Non-pigmented ciliary epithelial cell (primary cell): ENCODE measurements at places on chromosomes 13 and 19.

DNA sequence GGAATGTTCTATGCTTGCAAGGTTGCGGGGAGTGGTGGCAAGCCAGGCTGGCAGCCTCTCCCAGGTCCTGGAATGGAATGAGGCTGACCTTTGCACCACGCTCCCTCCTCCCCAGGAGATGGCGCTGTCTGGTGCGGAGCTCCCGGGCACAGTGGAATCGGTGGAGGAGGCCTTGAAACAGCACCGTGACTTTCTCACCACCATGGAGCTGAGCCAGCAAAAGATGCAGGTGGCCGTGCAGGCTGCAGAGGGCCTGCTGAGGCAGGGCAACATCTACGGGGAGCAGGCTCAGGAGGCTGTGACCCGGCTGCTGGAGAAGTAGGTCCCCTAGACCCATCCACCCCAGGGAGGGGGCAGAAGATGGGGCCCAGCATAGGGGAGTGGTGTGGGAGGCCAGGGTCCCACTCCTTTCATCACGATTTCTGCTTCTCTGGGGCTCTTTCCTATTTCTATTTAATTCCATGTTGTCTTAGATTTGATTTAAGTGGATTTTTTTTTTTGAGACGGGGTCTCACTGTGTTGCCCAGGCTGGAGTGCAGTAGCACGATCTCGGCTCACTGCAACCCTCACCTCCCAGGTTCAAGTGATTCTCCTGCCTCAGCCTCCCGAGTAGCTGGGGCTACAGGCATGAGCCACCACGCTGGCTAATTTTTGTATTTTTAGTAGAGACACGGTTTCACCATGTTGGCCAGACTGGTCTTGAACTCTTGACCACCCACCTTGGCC lies 53.2 kb upstream of the SHKBP1 start:
- no peak for DNase-seq

GRCh38 chr13:48424212-48424611 lies 11.3 kb upstream of the LPAR6 start:
- no peak for DNase-seq

DNA sequence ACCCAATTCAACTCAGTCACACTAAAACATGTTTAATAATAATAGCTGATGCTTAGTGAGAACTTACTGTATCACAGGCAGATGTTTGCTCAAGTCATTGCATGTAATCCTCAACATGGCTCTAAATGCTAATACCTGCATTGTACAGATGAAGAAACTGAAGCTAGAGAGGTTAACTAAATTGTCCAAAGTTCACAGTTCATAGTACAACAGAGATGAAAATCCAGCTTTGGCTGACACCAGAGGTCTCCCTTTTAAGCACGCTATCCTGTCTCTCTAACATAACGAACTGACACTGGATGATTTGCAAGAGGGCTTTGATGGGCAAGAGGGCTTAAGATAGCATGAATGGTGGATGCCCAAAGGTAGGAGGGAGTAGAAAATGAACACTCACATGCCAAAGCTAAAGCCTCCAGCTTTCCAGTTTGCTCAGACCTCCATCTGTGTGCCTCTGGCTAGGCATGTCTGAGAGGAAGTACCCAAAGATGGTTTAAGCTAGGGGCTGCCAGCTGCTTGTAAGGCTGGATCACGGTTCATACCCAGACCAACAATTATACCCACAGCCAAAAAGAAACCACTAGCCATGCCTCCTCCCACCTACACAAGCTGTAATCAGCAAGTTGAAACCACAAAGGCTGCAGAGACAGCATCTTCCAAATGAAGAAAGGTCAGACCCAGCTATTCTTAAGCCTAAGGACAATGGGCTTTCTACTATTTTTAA lies 196.9 kb upstream of the UBL3 start:
- no peak for DNase-seq

GRCh38 chr19:50778906-50779430 lies 8.7 kb downstream of the GPR32 start:
- DNase-seq: no peak

- DNase-seq: no peak
Observed at GRCh38 chr19:19335408-19336158, 15.0 kb downstream of the MAU2 start.

GRCh38 chr13:113776231-113777125 lies 17.5 kb downstream of the TMEM255B start:
- DNase-seq: no peak

GRCh38 chr19:29321116-29321515 lies 108.2 kb upstream of the UQCRFS1 start:
- no peak for DNase-seq

- DNase-seq: no peak
Observed at GRCh38 chr13:23463661-23464060, 30.2 kb upstream of the SACS start.

DNA sequence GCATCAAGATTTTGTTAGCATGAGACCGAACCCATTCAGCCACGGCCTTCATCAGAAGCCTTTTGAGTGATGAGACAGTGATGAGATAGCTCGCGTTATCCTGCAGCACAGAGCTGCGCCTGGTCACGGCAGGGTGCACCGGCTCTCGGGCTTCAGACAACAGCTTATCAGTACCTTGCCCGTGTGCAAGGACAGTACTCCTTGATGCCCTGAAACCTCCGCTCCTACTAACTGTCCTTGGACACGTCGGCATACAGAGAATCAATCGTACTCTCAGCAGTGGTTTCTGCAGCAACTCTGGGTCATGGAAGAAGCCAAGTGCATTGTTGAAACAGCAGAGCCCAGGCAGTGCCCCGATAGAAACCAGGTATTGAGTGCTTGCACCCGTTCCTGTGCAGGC lies 40.7 kb downstream of the IRS2 start:
- no peak for DNase-seq

DNA sequence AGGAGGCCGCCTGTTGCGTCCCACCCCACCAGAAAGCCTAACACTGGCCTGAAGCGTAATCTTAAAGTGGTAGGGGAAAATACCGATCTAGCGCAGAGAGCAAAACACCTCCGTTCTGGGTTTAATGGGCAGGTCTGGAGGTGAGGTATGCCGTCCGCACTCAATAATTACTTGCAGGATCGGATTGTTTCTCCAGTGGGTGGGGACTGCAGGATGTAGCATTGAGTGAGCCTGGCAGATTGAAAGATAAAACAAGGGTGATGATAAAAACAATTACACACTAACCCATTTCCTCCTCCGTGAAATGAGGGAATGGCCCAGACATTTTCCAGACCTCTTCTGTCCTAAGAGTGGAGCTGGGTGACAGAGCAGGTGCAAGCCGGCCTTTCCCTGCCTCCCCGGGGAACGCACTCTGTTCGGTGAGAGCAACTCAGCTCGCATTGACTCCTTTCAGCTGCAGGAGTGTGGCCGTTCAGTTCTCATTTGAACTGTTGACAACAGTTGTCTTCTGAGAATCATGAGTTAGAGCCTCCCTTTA lies 110.2 kb upstream of the DOCK9 start:
- DNase-seq: no peak

DNA sequence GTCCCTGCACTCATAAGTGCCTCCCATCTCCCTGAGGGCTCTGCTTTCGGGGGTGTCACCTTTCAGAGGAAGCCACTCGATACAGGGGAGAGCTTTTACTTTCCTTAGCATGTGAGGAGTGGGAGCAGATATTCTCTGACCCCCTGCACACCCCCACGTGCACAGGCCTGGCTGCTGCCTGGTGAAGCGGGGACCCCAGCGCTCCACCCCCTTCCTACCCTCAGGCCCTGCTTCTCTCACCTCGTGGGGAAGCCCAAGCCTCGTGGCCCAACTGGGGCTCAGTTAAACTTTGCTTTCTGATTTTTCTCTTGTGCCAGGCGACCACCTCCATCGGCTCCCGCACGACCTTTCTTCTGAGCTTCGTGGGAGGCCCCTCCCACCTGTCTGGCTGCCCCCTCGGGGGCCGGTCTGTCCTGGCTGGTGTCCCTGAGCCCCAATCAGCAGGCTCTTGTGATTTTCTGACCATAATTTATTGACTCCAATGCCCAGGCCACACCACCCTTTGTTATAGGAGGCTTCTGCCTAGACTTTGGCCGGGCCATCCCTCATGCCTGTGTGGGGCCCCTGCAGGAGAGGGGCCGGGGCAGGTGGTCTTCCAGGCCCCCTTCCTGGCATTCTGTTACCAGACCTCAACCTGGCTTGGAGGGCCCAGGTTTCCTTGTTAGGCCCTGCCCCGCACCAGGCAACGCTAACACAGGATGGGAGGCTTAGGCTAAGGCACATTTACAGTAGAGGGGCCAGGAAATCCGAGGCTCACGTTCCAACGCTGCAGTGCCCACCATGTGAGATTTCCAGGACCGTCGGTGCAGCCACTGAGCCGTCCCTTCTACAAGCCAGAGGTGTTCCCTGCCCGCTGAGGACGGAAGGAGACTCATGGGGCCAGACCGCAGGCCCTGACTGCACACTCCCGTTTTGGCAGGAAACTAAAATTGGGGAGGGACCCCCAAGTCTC lies 3.7 kb downstream of the TMED1 start:
- DNase-seq: no peak

DNA sequence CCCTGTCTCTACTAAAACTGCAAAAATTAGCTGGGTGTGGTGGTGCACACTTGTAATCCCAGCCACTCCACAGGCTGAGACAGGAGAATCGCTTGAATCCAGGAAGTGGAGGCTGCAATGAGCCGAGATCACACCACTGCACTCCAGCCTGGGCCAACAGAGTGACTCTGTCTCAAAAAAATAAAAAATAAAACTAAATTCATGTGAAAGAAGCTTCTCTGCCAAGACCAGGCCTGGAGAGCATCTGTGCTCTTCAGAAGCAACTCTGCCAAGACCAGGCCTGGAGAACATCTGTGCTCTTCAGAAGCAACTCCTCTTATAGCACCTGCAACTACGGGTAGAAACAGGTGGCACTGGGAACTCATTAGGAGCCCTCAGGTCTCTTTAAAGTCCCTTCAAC lies 37.7 kb downstream of the CRYL1 start:
- DNase-seq: no peak

DNA sequence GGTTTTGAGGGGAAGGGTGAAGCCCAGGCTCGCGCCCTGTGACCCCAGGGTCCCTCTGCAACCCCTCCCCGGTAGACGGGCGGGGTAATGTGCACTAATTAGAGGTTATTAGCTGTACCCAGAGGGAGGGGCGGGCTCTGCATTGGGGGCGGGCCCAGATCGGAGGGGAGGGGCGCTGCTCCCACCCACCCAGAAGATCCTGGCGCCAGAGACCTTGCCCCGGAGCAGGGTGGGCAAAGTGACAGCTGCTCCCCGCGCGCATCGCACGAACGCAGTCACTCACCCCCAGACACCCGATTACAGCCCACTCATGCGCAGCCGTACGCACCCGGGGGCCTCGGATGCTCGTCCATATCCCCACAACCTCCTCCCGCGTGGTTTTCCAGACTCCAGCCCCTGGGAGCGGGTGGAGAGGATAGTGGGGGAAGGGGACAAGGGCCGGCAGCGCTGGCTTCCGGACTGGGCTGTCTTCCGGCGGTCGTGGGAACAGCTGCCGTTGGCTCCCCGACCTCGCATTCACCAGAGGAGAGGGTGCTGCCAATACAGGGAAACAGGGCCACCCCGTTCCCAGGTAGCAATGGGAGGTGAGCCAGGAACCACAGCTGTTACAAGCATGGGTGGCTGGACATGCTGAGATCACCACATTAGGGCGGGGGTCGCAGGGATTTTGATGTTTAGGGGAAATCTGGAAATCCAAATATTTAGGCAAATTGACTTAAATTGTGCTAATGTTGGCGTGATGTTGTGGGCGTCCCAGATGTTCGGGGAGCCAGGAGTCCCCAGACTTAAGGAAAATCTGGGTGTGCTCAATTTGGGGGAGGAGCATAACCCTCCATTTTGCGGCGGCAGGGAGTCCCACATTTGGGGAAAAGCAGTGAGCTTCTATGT lies 2.9 kb upstream of the HOOK2 start:
- DNase-seq: no peak

- DNase-seq: no peak
Observed at GRCh38 chr13:32600890-32601289, 14.6 kb downstream of the PDS5B start.

DNA sequence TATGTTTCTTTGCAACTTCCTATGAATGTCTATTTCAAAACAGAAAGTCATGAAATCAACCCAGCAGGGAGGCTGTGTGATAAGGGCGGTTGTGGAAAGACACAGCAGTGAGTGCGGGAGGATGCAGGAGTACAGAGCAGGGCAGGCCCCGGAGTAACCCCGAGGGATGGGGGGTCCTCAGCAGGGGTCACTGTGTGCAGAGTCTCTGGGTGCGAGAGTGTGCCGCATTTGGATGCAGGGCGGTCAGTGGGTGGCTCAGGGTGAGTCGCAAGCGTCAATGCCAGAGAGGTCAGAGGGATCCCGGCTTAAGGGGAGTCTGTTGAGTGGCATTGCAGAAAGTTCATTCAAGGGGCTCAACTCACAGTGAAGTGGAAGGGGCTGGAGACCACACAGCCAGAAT lies 147.8 kb downstream of the STK24 start:
- DNase-seq: no peak

GRCh38 chr19:776549-776948 lies 20.7 kb upstream of the PTBP1 start:
- no peak for DNase-seq

- DNase-seq: no peak
Observed at GRCh38 chr19:28020619-28021258, 1192.2 kb downstream of the UQCRFS1 start.

GRCh38 chr13:75372517-75372916 lies 109.5 kb downstream of the TBC1D4 start:
- DNase-seq: no peak

DNA sequence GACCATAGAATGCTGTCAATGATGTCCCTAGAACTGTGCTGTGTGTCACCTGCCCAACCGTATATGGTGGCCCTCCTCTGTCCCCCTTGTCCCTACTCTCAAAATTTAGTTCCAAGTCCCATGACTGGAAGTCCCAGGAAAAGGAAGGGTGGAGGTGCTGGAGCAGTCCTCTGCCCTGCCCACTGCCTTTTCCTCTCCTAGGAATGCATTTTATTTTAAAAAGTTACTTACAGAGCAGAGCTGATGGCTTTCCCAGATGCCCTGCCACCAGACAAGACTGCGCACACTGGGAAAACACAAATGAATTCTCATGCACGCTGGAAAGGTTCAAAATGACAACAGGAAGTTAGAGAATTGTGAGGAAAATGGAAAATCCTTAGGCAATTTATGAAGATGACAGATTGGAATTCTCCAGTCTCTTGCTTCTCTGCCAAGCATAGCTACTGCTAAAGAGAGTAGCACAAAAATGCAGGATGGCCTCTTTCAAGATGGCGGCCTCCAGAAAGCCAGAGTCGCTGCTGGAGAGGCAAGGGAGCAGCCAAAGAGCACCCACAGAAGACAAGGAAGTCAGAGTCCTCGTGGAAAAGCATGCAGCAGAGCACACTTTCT lies 117.1 kb upstream of the TSC22D1 start:
- no peak for DNase-seq

DNA sequence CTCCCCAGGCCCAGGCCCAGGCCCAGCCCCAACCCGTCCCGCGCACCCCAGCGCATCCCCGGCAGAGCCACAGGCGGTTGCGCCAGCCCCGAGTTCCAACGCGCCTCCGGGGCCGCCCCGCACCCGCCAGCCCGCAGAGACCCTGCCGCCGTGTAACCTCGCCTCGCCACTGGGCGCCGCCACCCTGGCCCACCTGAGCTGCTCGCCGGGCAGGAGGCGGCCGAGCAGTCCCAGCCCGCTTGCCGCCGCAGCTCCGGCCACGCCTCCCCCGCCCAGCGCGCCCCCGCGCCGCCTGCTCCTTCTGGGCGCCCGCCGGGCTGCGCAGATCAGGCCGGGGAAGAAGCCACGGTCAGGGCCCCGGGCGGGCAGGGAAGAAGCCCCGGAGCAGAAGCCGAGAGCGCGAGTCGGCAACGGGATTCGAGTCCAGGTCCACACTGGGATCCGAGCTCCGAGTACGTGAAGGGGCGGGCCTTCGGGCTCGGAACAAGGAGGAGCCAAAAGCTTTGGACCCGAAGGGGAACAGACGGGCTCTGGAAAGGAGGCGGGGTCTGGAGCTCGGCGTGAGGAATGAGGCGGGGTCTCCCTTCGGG lies at the start of gene MBOAT7:
Gene MBOAT7, minus strand, starts transcription at position 436 of the 590 bp plus-strand sequence. CDS start 1,072 bp downstream, outside the sequence.
- no peak for DNase-seq

GRCh38 chr13:27927444-27928352 lies 7.9 kb downstream of the PDX1 start:
- no peak for DNase-seq
